Metanephros (tissue), 2 donors: ENCODE measurements at places on chromosomes 5 and 9. TPM values are rescaled to one million over a fixed set of nuclear protein-coding genes. Genes with fewer than 3 reads are reported as not detected.

PRUNE2 gene
- 10.9 TPM for total RNA-seq

WWC1 gene
- 50.3 TPM for total RNA-seq

CDH18 gene
- total RNA-seq, result 2.6 TPM

ZFR gene
- 78.0 TPM for total RNA-seq

GABRB2 gene
- 1.4 TPM for total RNA-seq

LHFPL2 gene
- total RNA-seq, result 62.5 TPM

SLC46A2 gene
- 0.64 TPM for total RNA-seq
